Hematopoietic multipotent progenitor cell (in vitro differentiated cells): ENCODE measurements at places on chromosomes 11 and 22. TPM values are rescaled to one million over a fixed set of nuclear protein-coding genes. Genes with fewer than 3 reads are reported as not detected.

UCP3 gene
- total RNA-seq = 2.4 TPM

RNF215 gene
- 14.0 TPM for total RNA-seq

CLCF1 gene
- total RNA-seq = 0.81 TPM

CD59 gene
- 44.4 TPM for total RNA-seq

SCGB2A2 gene
- total RNA-seq = not detected

POU2AF3 gene
- total RNA-seq = not detected
